ENCODE measurements at places on chromosomes 2 and 18.

DNA sequence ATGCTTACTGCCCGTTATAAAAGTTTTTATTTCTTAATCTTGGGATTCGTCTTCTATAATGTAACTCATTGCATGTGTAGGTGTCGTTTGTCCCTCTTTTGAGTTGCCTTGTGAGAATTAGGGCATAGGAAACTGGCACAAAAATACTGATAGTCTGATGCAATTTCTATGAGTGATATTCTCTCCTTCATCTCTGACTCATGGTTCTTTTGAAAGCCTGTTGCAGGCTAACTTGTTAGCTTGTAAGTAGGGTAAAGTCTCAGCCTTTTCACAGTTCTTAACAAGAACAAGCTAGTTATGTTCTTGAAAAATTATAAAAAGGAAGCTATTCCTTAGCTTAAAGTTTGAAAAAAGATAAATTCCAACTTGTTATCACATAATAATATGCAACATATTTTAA is 1085.4 kb upstream of the NRXN1 start:
- DNase-seq: no peak

DNA sequence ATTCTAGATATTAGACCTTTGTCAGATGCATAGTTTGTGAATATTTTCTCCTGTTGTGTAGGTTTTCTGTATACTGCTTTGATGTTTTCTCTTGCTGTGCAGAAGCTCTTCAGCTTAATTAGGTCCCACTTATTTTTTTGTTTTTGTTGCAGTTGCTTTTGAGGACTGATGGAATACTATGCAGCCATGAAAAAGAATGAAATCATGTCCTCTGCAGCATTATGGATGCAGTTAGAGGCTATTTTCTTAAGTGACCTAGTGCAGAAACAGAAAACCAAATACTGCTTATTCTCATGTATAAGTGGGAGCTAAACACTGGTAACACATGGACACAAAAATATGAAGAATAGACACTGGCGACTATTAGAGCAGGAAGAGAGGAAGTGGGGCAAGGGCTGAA is 155.0 kb upstream of the HNMT start:
- no peak for DNase-seq

GRCh38 chr2:138324068-138324771 is 177.3 kb upstream of the SPOPL start:
- DNase-seq: no peak

DNA sequence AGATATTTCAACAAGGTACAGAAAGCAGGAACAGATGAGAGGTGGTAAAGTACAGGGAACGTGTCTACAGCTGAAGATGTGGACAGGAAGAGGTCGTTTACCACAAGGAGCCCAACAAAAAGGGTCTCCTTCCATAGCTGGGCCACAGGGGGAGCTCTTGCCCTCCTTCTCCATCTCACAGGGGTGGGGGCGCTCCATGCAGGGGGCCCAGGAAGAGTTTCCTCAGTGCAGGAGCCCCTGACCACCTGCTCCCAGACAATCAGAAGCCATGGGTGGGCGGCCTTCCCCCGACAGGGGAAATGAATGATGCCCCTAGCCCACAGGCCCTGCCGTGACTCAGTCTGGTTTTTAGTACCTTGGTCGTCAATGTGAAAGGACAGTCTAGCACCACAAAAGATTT is 163.6 kb upstream of the ZNF516 start:
- no peak for DNase-seq

DNA sequence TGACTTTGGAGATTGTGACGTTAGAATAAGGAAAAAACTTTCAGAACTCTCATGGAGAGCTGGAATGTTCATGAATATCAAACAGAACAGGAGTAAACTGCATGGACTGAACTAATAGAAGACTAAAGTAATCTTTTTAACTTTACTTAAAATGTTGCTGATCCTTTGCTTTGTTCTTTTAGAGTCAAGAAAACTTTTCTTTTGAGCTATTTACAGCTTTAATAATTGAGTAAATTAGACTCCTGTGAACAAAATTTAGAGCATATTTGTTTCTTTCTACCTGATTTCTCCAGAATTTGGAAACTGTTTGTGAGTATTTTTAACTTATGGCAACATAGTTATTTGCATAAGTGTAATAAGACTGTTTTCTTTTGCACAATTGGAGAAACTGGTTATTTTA is 146.3 kb downstream of the CDCA7 start:
- DNase-seq: no peak

- DNase-seq: no peak
These were observed 3.9 kb downstream of the NEB start for GRCh38 chr2:151730262-151730975.

DNA sequence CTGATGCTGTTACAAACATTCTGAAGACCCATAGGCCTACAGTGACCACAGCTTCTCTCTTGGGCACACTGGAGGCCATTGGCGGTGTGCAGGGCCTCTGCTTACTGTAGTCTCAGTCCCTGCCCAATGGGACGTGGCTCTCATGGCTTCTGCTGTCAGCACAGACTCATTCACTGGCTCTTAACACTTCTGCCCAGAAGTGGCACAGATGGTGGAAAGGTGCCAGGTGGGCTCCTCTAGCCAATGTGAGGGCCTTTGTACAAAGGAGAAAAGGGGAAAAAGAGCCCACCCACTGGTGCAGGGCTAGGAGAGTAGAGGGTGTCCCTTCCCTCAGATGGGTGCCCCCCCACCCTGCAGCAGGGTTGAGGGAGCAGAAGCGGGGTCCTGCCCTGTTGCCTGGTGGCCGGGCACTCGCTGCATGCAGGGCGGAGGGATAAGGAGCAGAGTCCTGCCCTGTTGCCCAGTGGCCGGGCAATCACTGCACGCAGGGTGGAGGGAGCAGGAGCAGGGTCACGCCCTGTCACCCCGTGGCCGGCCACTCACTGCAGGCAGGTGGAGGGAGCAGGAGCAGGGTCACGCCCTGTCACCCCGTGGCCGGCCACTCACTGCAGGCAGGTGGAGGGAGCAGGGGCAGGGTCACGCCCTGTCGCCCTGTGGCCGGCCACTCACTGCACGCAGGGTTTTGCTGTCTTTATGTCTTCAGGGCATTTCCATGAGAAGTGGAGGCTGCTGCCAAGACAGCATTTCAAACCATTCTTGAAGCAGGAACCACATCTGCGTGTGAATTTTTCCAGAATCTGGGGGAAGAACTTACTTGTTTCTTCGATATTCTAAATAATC is 20.0 kb downstream of the LRRFIP1 start:
- DNase-seq: no peak

GRCh38 chr2:173750353-173750801 is 214.8 kb downstream of the SP3 start:
- DNase-seq: no peak

DNA sequence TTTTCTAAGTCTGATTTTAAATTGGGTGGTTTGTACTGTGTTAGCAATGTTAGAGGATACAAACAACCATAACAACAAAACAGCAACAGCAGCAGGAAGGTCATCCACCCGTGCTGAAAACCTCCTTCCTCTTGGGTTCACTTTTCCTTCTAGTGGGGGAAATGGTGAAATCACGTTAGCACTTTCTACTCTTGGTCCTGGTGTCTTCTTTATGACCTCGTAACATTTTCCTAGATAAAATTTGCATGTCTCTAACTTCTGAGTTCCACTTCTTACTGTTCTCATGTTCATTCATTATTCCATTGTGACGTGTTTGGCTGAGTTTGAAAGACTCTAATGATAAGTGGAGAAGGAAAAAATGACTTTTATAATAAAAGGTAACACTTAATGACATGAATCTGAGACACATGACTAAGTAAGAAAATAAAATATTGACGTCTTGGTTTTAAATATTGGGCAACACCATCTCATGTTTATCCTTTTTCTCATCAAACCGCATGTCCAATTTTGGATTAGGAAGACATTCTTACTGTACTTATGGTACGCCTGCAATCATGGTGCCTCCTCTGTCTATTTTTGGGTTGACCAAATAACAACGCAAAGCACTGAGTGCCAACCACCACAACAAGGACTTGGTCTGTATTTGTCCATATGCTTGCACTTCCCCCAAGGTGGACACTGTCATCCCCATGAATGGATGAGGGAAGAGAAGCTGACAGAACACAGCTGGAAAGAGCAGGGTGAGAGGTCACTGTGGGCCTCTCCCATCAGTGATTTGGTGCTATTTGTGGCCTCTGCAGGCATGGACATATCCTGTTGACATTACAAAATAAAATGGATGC is 25.7 kb upstream of the IL1R1 start:
- DNase-seq: no peak

- DNase-seq: no peak
These were observed 237.5 kb downstream of the KLHL29 start for GRCh38 chr2:23622466-23622865.

DNA sequence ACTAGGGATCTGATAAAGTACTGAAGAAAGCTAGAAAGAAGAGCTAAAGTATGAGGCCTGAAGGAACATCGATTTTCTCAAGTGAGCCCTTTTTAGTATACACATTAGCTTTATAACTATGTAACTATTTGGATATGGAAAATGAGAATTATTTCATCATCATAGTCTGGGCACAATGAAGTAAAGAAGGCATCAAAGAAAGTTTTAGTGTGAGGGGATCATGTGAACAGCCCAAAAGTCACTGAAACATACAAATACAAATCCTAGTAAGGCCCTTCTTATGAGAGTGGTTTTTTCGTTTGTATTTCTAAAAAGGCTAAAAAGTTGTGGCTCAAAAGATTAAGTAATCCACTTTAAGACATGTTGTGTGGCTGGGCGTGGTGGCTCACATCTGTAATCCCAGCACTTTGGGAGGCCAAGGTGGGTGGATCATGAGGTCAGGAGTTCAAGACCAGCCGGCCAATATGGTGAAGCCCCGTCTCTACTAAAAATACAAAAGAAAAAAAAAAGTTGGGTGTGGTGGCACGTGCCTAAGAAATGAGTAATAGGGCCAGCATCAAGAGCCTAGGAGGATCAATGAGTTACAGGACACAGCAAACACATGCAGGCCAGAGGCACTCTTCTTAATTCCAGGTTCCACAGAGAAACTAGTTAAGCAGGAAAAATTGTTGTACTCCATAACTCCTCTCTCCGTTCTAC is 61.9 kb downstream of the PUM2 start:
- no peak for DNase-seq

DNA sequence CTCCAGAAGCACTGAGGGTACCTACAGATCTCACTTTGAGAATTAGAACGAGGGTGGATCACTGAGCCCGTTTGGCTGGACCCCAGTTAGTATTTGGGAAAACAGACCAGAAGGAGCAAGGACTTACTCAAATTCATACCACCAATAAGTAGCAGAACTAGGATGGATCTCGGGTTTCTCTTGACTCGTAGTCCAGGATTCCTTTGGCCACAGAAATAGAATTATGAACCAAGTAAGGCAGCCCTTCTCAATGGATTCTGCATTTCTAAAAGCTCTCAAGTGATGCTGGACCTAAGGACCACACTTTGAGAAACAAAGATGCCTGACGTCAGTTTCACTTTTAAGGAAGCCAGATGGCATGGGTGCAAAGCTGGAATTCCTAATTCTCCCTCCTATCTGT is 153.0 kb downstream of the KLHL29 start:
- DNase-seq: no peak

- no peak for DNase-seq
These were observed 3.0 kb downstream of the GBX2 start for GRCh38 chr2:236164925-236165841.

DNA sequence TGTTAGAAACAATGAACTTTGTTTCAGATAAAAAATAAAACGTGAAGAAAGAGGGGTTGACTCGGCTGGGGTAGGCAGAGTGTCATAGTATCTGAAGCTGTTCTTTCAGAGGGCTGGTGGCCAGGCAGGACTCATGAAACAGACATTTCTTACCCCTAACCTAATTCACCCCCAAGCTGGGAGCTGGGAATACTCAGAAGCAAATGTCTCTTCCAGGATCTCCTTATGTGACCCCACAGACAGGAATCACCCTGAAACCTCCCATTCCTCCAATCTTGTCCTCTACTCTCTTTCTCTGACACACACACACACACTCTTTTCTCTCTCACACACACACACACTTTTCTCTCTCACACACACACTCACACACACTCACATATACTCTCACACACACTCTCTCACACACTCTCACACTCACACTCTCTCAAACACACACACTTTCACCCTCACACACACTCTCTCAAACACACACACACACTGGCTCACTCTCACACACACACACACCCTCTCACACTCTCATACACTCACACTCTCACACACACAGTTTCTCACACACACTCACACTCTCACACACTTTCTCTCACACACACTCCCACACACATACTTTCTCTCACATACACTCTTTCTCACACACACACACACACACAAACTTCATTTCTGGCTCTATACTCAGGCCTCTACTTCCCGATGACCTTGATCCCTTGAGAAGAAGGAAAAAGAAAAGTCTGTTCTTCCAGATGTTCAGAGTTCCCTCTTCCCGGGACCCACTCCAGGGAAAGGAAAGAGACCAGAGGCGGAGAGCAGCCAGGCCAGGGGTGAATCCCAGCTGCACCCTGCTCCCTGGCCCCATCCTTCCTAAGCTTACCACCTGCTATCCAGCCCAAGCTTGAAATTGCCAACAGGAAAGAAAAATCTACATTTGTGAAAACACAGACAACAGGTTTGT is 167.7 kb downstream of the TXNL1 start:
- no peak for DNase-seq

GRCh38 chr2:227325839-227326195 is 766 bp downstream of the MFF start:
- no peak for DNase-seq

DNA sequence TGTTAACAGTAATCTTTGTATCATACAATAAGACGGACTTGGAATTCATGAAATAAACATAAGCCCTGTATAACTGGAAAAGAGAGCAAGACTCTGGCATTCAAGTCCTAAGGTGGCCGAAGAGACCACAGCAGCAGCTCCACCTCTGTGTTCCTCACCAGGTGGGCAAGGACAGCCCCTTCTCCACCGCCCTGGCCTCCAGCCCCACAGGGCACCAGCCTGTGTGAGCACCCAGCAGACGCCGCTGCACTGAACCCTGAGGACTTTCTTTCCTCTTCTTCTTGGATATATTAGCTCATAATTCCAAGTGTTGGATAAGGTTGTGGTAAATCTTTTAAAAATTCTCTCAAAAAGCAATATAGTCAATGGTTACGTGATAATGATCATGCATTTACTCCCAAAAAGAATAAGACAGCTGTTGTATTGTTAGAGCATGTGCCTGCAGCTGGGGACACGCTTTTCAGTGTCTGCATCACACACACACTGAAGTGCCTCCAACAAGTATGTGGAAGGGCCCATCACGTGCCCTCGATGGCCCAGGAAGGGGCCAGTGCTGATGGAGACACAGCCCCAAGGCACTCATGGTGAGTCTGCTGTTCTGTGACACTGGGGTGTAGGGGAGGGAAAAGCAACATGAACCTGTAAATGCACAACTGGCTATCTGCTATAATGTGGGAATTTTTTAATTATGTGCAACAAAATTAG is 26.8 kb downstream of the FAM178B start:
- no peak for DNase-seq

GRCh38 chr18:67733088-67733487 is 216.6 kb upstream of the DSEL start:
- DNase-seq: no peak

GRCh38 chr18:78517328-78517727 is 462.3 kb upstream of the SALL3 start:
- DNase-seq: no peak

GRCh38 chr18:68721681-68722583 is 7.0 kb upstream of the TMX3 start:
- DNase-seq: no peak

- no peak for DNase-seq
These were observed 344.4 kb downstream of the CLIP4 start for GRCh38 chr2:29459445-29460179.

GRCh38 chr18:45642238-45642637 is 27.0 kb downstream of the SLC14A2 start:
- no peak for DNase-seq

Measured in C1 segment of cervical spinal cord (tissue), 14 donors.